ENCODE measurements at places on chromosomes 12 and 14.

DNA sequence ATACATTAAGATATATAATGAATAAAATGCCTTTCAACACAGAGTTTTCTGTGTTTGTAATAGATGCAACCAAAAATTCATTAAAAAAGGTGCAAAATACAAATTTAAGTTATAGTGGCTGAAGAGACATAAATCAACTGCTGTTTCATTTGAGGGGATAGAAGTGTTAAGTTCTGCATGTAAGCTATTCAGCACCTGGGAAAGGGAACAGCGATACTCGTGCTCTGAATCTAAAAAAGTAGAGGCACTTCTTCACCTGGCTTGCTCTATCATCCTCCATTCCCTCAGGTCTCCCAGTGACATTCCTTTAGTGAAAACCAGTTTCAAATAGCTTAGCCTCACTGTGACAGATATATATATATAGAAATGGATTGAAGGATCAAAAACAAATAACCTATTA, 222.6 kb downstream of the ACSS3 start:
- DNase-seq, result no peak

DNA sequence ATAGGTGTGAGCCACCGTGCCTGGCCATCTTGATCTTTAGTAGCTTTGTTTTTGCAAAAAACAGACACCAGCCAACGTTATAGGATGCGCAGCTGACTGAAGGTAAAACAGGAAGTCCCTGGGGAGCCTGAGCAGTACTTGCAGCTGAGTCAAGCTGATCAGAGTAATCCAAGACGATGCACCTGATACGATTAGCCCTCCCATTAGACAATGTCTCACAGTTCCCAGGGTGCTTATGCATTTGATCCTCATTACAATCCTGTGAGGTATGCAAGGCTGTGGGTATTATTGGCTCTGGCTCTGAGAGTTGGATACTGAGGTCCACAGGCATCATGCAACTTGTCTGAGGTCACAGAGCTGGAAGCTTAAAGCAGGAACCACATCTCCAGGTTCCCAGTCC, 8.1 kb downstream of the KRT18 start:
- DNase-seq, result no peak

GRCh38 chr14:68631394-68632053, 161.3 kb downstream of the ZFP36L1 start:
- no peak for DNase-seq

DNA sequence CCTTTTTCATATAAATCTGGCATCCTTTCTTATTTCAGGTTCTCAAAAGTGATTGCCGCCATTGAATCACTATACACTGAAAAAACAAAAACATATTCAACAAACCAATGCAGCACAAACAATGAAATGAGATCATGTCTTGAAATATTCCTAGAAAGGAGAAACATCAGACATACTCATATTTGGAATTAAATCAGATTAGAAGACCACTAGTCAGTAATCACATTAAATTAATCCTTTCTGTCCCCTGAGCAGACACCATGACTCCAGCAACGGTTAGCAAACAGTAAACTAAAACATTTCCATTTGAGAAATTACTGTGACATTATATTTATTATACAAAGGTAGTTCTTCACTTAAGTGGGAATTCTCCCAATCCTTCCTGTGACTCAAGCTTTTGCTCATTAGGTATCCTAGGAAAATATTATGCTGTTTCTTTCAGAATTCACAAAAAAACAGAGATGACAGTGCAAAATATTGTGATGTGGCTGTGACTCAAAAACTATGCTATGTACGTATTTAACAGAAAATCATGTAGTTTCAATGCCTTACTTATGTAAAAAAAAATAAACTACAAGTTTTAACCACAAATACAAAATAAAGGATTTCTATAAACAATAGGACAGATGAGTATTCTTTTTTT, 29.7 kb downstream of the CPNE8 start:
- no peak for DNase-seq

GRCh38 chr14:24036169-24036962, 15.4 kb upstream of the CARMIL3 start:
- DNase-seq, result peak; percentile 67

DNA sequence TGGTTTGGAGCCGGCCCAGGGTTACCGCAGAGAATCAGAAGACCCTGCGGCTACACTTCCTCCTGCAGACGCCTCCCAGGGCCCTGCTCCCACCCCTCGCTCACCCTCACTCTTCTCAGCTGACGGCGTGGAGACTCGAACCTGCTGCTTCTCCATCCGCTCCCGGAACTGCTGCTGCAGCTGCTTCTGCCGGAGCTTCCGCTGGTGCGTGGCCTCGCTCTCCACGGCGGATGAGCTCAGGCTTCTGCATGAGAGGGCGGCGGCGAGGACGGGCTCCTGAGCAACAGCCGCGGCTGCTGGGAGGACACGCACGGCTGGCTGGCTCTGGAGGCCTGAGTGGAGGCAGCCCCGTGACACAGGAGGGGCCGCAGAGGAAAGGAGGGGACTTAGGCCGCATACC, 33.3 kb downstream of the RAD52 start:
- peak; percentile 13 for DNase-seq

- no peak for DNase-seq
Measured at GRCh38 chr12:31003861-31004640, 69.6 kb upstream of the DDX11 start.

DNA sequence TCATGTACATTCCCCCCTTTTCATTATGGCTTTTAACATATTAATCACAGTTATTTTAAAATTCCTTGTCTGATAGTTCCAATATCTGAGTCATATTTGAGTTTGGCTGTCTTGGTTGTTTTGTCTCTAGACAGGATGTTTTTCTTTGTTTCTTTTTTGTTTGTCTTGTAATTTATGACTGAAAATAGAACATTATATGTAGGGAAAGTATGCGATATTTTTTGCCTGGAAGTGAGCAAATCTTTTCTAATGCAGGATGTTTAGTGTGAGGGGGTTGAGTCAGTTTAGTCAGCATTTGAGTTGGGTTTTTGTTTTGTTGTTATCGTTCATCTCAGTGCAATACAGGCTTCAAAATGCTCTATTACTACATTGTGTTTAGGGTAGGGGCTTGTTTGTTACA, 239.7 kb downstream of the SNAPC1 start:
- DNase-seq, result no peak

- DNase-seq, result no peak
Measured at GRCh38 chr14:90568405-90568804, 171.6 kb downstream of the CALM1 start.

- no peak for DNase-seq
Measured at GRCh38 chr12:615620-616019, 47.6 kb downstream of the NINJ2 start.

DNA sequence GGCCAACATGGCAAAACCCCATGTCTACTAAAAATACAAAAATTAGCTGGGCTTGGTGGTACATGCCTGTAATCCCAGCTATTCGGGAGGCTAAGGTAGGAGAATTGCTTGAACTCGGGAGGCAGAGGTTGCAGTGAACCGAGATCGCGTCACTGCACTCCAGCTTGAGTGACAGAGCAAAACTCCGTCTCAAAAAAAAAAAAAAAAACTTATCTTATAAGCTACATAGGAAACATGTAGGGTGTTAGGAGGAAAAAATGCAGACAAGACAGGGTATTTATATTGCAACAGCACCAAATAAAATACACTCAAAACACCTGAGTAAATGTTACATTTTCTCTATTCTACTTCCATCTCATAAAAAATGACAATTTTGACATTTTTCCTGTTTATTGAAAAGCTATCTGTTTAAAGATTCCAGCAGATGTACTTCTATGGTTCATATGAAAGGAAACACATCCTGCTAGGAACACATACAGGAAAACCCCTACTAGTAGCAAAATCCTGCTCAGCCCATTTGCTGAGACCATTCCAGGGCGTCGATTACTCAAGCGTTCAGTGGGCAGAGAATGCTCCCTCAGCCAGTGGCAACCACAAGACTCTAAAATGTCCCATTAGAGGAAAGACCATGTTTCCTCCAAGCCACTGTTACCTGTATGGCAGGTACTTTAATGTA, 19.7 kb downstream of the CORO1C start:
- no peak for DNase-seq

DNA sequence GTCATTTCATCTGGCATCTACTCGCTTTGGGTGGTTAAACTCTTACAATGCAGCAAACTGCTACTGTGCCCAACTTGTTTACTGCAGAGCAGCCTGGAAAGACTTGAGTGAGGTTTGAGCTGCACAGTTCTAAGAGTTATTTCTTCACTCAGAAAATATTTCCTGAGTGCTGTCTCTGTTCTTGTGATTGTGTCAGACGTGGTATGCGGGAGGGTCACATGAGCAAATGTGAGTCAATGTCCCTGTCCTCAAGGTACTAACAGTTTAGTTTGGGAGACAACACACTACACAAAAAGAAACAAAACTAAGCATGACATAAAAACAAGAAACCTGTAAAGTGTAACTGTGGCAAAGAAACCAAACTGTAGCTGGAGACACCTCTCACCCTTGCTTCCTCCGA, 32.4 kb downstream of the FLVCR2 start:
- DNase-seq, result no peak

DNA sequence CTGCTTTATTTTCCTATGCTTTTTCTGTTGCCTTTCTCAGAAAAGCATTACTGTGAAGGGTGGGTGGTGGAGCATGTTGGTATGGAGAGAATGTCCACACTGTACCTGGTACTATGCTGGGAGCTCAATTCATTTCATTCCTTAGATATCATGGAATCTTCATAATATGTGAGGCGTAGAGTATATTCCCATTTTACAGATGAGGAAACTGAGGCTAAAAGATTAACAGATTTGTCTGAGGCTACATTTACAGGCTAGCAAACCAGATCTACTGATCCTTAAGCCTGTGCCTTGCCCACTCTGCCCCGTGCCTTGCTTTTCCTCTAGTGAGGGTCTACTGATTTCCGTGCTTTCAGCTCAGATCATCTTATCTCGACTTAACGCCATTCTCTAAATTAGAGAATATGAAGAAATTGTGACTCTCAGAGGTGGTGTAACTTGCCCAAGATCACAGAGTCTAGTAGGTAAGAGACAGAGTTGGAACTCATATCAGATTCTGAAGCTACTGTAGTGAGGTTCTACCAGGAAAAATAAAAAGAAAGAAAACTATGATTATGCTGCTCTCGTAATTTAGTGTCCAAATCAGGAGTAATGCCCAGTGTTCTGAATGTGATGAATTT, 5.5 kb downstream of the GLRX5 start:
- DNase-seq, result no peak

DNA sequence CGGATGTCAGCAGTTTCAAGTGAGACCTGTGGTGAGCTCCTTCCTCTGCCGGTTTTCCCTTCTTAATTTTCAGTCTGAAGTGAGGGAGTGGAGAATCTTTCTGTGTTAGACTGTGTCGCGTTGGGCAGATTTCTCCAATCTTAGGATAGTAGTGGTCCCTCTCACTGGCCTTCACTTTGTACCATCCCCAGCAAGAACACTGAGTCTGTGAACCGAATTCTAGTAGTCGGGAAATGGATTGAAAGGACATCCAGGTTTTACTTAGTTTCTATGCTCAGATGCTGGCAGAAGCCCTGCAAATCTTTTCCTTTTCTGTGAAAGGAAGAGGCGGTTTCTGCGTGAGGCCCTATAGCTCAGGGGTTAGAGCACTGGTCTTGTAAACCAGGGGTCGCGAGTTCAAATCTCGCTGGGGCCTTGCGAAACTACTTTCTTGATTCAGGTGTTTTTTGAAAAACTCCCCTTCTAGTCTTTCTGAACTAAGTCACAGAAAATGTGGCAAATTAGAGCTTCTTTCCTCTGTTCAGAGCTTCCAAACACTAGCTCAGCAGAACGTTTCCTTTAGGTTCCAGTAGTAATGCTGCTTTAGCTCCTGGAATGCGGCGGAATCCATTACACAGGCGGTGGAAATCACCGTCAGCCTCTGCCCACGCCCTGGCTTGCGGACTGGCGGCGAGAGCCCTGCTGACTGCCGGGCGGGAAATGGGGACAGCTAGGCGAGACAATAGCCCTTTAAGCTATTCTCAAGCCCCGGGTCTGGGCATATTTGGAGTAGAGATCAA, 2.8 kb upstream of the RNASE4 start:
- DNase-seq, result peak; percentile 49

DNA sequence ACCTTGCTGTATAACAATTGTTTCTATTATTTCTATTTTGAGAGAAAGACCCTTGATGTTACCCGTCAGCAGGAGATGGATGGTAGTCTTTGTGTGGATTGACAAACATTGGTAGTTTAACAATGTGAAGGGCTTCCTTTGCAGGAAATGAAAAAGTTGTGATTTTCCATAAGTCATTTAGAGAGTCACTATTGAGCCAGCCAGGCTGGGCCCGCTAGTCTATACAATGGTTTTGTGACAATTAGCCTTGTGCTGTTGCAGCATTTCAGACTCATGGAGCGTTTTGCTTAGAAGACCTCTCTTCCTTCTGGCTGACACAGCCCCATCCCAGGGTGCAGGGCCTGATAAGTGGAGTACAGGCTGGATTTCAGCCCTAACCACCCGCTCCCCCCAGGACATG, 18.3 kb upstream of the SLC38A2 start:
- DNase-seq, result no peak

- peak; percentile 91 for DNase-seq
Measured at GRCh38 chr12:31896514-31897039, 62.6 kb upstream of the RESF1 start.

DNA sequence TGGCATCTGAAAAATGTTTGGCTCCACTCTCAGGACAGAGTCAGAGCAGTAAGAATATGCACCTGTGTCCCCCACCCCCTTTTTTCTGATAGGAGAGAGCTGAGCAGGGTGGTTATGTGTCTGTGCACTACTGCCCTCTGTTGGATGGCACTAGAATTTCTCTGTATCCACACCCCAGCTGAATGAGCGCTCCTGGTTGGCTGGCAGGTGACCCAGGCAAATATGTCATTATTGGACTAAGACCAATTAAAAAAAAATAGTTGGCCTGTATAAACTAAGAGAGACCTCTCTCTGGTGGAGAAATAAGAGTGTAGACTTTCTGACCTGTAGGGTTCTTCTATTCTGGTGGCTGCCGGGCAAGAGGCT, 107.0 kb downstream of the PTCSC3 start:
- peak; percentile 46 for DNase-seq

DNA sequence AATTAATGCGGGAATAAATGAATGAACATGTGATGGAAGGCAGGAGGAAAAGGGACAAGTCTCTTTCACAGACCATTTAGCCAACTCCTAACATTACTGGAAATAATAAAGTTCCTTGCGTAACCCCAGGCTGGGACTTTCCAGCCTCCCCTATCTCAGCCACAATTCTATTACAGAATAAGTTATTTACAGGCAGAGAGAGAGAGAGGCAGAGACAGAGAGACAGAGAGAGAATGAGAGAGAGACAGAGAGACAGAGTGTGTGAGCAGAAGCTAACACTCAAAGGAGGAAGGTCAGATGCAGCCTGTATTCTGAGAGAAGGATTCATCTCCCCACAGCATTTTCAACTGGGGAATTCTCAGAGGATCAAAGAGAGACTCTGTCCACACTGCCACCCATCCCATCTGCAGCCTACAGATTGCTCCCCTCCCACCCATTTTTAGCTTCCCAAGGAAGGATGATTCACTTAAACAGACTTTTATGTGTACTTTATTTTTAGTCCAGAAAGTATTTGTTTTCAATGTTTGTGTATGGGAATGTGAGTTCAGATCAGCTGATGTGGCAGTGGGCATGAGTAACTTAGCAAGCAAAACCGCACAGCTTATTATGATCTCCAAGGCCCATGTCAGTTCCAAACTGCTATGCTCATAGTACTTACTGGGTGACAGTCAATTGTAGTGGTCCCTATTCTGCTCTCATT, 165.7 kb downstream of the CAND1 start:
- no peak for DNase-seq
